H1 (cell line): ENCODE measurements at places on chromosomes 1 and 21.

DNA sequence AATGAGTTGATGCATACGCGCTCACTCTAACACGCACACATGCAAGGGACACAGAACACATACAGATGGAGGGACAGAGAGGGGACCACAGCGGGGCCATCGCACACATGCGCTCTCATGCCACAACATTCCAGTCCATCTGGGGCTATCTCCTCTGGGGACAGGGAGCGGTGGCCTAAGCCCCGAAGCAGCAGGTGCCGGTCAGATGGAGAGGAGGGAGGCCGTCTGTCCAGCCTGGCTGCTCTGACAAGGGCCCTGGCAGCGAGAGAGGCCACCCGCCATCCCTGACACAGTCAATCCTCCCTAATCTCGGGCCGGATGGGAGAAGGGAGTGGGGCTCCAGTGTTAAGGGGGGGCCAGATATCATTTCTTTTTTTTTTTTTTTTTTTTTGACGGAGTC, 123.5 kb downstream of the KIAA0319L start:
- no peak for DNase-seq
- peaks cover 12% of the 10 kb centered on the region; the same call in 1 of the 2 replicates for H3K36me3 ChIP-seq
- H3K4me1 ChIP-seq, result no peaks in the 10 kb centered on the region

DNA sequence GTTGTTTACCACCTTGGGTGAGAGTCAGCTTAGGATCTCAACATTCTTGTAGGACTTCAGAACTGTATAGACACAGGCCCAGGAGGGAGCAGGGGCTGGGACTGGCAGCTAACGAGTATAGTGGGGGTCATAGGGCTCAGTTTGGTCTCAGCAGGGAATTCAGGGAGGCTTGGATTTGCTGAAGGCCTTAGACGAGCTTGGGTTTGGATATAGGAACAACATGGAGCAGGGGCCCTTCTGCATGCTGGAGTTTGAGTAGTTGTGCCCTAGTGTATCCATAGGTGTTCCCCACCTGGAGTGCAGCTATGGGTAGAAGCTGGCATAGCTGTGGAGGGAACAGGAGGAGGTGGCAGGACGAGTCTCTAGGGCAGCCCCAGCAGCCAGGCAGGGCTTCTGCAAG, 63.4 kb upstream of the MAP1LC3C start:
- no peak overlapping the region for H3K4me3 ChIP-seq
- DNase-seq, result no peak
- H3K36me3 ChIP-seq, result no peaks in the 10 kb centered on the region
- no peak overlapping the region for H3K27ac ChIP-seq
- no peaks in the 10 kb centered on the region for H3K27me3 ChIP-seq
- H3K4me1 ChIP-seq, result no peaks in the 10 kb centered on the region

GRCh38 chr21:15713412-15713811, 16.4 kb upstream of the USP25 start:
- DNase-seq, result no peak
- H3K27ac ChIP-seq, result no peak overlapping the region
- no peaks in the 10 kb centered on the region for H3K4me1 ChIP-seq
- no peaks in the 10 kb centered on the region for H3K36me3 ChIP-seq
- H3K27me3 ChIP-seq, result no peaks in the 10 kb centered on the region
- H3K4me3 ChIP-seq, result no peak overlapping the region

DNA sequence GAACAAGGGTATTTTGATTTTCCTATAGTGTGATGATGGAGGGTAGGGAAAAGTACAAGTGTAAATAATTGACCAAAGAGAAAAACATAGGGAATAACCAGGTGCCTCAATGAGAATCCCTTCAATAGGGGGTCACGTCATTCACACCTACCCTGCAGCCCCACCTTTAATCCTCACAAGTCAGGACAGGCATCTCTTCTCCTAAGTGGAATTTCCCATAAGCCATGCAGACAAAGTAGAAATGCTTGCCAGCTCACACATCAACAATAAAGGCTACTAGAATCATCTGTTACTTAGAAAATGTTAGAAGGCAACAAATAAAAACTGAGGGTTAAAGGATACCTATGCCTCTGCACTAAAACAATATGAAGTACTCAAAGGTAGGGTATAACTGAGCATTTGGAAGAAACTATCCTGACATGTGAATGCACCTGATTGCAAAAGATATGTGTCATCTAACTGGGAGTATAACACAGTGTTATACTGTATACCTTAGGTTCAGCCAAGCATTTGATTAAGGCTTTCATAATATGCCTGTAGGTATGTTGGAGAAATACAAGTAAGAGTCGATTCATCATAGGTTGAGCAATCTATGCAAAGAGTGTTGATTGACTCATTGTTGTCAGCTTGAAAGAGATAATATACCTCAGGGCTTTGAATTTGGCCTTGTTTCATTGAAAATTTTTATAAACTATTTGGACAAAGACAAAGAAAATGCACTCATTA, 32.4 kb upstream of the ATP1A1 start:
- peaks cover 5% of the 10 kb centered on the region; the same call in 1 of the 2 replicates for H3K4me1 ChIP-seq
- H3K27me3 ChIP-seq, result no peaks in the 10 kb centered on the region
- H3K4me3 ChIP-seq, result no peak overlapping the region
- no peak for DNase-seq

- peaks cover 7% of the 10 kb centered on the region for H3K36me3 ChIP-seq
- H3K27ac ChIP-seq, result peak overlapping the region; percentile 47; the same call in 1 of the 2 replicates
- no peak for DNase-seq
- no peaks in the 10 kb centered on the region; the same call in none of the 2 replicates for H3K4me1 ChIP-seq
- H3K4me3 ChIP-seq, result peak overlapping the region; percentile 14; the same call in 1 of the 2 replicates
- H3K27me3 ChIP-seq, result no peaks in the 10 kb centered on the region
Measured at GRCh38 chr1:164787834-164788231, 228.8 kb downstream of the PBX1 start.

- no peaks in the 10 kb centered on the region for H3K27me3 ChIP-seq
- H3K4me1 ChIP-seq, result no peaks in the 10 kb centered on the region
- H3K36me3 ChIP-seq, result peaks cover 7% of the 10 kb centered on the region; the same call in 1 of the 2 replicates
- H3K27ac ChIP-seq, result no peak overlapping the region
Measured at GRCh38 chr1:114703242-114703641, 7.9 kb upstream of the AMPD1 start.

DNA sequence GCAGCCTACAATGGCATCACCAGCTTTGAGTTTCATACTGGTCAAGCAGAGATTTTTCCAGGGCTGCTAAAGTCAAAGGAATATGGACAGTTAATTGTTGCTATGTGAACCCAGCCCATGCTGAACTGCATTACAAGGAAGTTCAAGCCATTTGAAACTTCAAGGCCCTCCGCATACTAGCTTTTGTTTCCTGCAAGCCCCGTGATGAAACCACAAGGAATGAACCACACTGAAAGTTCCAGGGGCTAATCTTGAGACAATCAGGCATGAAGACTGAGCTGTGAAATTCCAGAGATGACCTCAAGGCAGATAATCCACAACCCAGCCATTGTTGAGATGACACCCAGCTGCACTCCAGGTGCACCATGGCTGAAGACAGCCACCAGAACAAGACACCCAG, 180.8 kb downstream of the C1orf21 start:
- no peak for DNase-seq
- H3K4me1 ChIP-seq, result no peaks in the 10 kb centered on the region
- no peak overlapping the region for H3K4me3 ChIP-seq
- H3K27me3 ChIP-seq, result no peaks in the 10 kb centered on the region
- H3K27ac ChIP-seq, result no peak overlapping the region

GRCh38 chr1:200877010-200877409, 4.2 kb downstream of the GPR25 start:
- DNase-seq, result no peak
- H3K36me3 ChIP-seq, result no peaks in the 10 kb centered on the region
- H3K27ac ChIP-seq, result no peak overlapping the region

GRCh38 chr1:165815725-165816124, 11.7 kb upstream of the UCK2 start:
- no peaks in the 10 kb centered on the region for H3K4me1 ChIP-seq
- no peak overlapping the region for H3K27ac ChIP-seq
- no peaks in the 10 kb centered on the region for H3K36me3 ChIP-seq
- no peaks in the 10 kb centered on the region for H3K27me3 ChIP-seq
- no peak overlapping the region for H3K4me3 ChIP-seq
- DNase-seq, result no peak

DNA sequence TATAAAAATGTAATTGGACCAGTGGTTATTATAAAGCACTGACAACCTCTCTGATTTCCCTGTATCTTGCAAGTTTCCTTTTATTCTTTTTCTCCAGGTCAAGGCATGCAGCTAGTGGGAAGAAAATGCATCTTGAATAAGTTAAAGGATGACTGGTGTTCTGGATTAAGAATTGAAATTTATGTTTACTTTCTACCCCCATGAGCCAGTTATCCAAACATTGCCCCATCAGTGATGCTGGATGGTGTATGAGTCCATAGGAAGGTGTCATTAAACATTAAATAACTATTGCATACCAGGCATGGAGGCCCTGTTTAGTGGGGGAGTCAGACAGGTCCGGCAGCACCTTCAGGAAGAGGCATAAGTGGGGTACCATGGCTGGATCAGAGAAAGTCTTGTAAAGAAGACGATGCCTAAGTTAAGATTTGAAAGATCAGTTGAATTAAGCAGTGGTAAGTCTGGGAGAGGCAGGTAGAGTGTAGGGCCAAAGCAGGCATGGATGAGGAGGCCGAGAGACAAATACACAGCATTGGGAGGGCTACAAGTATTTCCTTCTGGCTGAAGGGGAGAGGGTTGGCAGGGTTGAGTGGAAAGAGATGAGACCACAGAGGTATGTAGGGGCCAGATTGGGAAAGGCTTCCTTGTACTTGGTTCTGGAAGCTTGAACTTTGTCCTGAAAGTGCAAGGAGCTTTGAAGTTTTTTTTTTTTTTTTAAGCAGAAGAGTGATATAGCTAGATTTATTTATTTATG, 5.7 kb downstream of the SZRD1 start:
- H3K27me3 ChIP-seq, result no peaks in the 10 kb centered on the region
- H3K36me3 ChIP-seq, result no peaks in the 10 kb centered on the region
- no peak for DNase-seq
- no peak overlapping the region for H3K27ac ChIP-seq
- no peak overlapping the region for H3K4me3 ChIP-seq

DNA sequence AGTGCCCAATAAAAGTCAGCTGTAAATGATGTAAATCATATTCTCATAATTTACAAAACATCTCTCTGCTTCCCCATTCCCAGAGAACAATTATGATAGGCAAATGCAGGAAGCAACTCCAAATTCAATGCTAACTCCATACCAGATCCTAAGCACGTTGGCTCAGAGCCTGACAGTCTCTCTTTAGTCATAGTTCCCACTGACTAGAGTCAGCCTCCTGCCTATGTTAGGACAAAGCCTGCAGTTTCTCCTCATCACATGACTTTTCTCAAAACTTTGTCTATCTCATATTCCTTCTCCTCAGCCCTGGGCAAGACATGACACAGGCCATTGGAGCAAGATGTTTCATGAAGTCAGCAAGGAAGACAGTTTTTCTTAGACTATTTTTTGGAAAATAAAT, 101.5 kb upstream of the COL24A1 start:
- H3K36me3 ChIP-seq, result no peaks in the 10 kb centered on the region
- no peaks in the 10 kb centered on the region for H3K4me1 ChIP-seq
- no peaks in the 10 kb centered on the region for H3K27me3 ChIP-seq
- no peak for DNase-seq
- H3K4me3 ChIP-seq, result no peak overlapping the region

DNA sequence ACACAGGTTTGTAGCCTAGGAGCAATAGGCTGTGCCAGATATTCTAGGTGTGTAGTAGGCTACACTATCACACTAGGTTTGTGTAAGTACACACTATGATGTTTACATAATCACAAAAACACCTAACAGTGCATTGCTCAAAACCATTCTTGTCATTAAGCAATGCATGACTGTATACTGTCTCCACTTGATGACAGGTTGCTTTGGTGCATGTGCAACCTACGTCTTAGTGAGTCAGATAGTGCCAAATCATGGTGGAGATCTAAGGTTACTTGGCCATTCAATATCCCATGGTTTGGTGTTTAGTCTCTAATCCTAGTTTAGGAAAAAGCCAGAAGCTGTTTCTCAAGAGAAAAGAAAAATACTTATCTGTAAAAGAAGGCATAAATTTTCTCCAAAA, 181.1 kb downstream of the KCNK2 start:
- no peak overlapping the region for H3K27ac ChIP-seq
- H3K4me1 ChIP-seq, result no peaks in the 10 kb centered on the region
- no peaks in the 10 kb centered on the region for H3K27me3 ChIP-seq
- no peak overlapping the region for H3K4me3 ChIP-seq

GRCh38 chr1:201245082-201245481, 38.2 kb upstream of the PKP1 start:
- no peak for DNase-seq
- no peaks in the 10 kb centered on the region for H3K27me3 ChIP-seq
- no peaks in the 10 kb centered on the region for H3K36me3 ChIP-seq
- no peak overlapping the region for H3K27ac ChIP-seq
- H3K4me3 ChIP-seq, result no peak overlapping the region
- no peaks in the 10 kb centered on the region for H3K4me1 ChIP-seq

DNA sequence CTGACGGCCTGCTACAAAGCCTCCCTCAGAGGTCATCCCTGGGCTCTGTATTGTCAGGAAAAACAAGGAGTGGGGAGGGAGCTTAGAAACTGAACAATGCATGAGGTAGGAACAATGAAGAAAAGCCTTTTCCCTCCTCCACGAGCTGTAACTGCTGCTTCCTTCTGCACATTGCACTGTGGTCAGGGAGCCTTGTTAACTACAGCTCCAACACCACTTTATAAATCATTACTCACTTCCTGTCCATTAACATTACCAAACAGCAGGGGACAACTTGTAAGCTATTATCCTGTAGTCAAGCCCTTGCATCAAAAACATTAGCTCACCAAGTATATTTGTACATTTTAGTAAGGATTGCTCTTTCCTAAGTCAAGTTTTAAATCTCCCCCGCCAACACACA, 336.0 kb upstream of the NR5A2 start:
- H3K4me3 ChIP-seq, result no peak overlapping the region
- no peaks in the 10 kb centered on the region for H3K36me3 ChIP-seq
- peaks cover 4% of the 10 kb centered on the region; the same call in 1 of the 2 replicates for H3K4me1 ChIP-seq
- no peak for DNase-seq

DNA sequence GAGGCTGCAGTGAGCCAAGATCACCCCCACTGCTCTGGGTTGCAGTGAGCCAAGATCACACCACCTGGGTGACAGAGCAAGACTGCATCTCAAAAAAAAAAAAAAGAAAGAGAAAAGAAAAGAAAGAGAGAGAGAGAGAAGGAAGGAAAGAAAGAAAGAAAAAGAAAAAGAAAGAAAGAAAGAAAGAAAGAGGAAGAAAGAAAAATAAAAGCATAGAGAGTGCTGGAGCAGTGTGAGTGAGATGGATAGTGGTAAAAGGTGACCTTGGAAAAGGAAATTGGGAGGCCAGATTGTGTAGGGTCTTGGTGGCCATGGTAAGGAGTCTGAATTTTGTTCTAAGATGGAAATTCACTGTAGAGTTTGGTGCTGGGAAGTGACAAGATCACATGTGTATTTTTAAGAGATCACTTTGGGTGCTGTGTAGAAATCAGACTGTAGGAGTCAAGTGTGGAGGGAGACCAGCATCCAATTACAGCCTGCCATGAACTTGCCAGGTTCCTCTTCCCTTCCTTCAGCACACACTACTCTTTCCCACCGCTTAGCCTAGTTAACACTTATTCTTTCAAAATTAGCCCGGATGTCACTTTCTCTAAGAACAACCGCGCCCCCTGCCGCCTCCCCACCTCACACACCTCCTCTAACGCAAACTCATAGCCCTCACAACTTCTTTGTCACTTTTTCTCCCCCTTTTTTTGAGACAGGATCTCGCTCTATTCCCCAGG, 17.9 kb downstream of the MTX1 start:
- DNase-seq, result no peak
- peak overlapping the region; percentile 67 for H3K4me3 ChIP-seq
- H3K36me3 ChIP-seq, result no peaks in the 10 kb centered on the region
- no peaks in the 10 kb centered on the region for H3K4me1 ChIP-seq
- peak overlapping the region; percentile 65; the same call in 1 of the 2 replicates for H3K27ac ChIP-seq
- no peaks in the 10 kb centered on the region for H3K27me3 ChIP-seq
